Substantia nigra (tissue), 51 donors: ENCODE measurements at places on chromosomes 2 and 18.

DNA sequence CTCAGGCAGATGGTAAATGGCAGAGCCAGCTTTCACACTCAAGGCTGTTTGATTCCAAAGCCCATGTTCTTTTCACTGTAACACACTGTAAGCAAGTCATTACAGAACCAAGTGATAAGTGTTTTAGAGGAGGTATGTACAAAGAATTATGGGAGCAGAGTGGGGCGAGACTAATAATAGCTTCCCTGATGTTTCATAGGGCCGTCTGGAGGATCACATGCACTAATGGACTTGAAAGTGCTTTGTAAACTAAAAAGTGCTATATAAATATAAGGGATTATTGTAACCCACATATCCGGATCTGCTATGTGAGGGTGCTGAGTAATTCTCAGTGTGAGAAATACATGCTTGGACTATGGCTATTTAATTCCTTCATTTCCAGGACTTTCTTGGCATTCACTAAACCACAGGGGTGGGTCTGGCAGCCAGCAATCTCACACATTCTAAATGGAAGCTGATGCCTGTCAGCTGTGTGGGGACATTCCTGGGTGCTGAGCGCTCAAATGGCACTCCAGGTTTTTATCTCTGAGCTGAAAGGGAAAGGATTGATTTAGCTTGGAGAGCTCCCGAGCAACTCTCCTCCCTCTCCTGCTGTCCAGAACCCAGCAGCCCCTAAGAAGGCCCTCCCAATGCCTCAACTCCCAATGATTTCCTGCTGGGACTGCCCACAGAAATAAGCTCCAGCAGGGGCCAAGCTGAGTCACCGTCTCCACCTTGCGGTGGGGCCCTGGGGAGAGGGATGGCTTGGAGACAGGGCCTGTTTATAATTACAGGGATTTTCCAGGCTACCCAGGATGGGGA, 222.8 kb downstream of the SOX11 start:
- no peak for DNase-seq

DNA sequence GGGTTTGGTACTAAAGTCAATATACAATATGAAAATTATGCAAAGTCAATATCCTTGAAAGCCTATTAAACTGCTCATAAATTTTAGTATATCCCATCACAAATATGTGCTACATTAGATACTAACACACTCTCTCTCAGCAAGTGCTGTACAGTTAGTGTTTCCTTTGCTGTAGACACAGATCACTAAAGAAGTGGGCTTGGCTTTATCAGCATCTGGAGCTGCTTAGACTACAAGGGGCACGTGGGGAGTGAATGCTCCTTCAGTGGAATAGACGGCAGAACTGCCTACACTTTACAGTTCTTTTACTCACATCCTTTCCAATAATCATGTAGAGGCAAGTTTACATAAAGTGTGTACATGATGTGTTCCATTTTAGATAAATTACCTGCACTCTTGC, 26.0 kb upstream of the EFEMP1 start:
- no peak for DNase-seq

DNA sequence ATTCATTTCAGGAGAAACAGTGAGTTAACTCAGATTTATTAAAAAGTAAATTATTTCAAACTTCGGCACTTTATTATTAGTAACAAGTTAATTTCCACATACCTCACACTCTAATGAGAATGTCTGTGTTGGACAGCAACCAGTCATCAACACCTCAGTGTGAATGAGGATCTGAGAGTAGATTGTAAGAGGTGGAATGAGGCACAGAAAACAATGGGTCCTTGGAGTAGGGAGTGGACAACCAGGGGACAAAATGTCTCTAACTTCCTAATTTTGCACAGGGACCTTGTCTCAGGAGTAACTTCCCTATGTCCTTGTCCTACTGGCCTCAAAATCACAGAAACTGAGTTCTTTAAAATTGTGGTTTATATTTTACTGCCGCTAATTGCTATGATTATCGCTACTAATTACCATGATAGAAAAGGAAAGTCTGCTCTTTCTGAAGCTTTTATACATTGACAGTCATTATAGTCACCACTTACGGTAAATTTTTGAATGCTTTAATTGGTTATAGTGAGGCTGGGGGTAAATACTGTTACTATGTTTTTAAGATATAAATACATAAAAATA, 82.2 kb upstream of the LRPPRC start:
- DNase-seq: no peak

- no peak for DNase-seq
Observed at GRCh38 chr2:206023183-206023582, 62.8 kb downstream of the INO80D start.

DNA sequence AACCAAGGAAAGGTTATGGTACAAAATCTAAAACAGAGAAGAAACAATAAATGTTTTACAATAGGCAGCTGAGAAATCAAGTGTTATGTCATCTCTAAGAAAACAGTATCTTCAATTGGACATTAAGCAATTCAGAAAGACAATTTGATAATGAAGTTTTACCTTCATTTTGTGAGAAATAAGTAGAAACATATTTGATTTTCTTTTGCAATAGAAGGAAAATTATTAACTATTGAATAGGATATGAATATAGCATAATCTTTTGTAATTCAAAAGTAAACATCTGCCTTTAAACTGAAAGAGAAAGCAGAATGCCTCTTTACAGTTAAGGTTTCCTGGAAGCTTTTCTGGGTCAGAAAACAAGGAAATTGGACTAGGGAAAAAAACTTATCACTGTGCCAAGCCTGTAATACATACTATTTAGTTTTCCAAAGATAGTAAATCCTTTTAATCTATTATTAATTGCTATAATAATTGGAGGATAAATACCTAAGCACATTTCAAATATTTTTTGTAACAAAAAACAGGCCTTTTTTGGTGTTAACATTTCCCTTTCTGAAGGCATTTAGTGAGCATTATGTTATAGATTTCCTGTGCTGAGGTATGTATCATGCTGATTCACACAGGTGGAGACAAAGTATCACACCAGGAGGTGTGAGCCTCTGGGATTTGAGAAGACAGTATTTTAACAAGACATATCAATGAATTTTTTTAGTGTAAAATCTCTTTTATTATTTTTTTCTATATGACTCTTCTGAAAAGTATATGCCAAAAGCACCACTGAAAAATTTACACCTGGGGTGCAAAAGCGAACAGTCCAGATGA, 947.0 kb upstream of the CDH2 start:
- no peak for DNase-seq
